ENCODE measurements at places on chromosomes 5 and 9.

DNA sequence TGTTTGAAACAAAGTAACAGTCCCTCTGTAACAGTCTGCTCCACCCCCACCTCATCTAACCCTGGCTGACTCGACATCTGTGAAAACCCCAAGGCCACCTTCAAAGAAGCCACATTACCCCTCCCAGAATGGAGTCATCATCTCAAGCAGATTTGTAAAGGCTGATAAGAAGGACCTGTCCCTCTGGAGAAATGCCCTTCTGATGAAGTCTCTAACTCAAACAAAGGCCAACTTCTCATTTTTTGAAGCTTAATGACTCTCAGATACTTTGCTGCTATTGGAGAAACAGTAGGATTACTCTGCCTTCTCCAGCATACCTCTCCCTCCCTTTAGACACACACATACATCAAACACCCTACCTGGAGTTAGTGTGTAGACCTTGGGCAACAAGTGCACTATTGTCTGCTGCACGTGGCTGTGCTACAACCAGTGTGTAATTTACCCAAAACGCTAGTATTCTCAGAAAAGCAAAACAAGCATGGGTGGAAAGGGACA is 5.3 kb upstream of the SUSD1 start:
- no peak for DNase-seq

- no peak for DNase-seq
Observed at GRCh38 chr5:173591056-173591514, 25.4 kb downstream of the BOD1 start.

DNA sequence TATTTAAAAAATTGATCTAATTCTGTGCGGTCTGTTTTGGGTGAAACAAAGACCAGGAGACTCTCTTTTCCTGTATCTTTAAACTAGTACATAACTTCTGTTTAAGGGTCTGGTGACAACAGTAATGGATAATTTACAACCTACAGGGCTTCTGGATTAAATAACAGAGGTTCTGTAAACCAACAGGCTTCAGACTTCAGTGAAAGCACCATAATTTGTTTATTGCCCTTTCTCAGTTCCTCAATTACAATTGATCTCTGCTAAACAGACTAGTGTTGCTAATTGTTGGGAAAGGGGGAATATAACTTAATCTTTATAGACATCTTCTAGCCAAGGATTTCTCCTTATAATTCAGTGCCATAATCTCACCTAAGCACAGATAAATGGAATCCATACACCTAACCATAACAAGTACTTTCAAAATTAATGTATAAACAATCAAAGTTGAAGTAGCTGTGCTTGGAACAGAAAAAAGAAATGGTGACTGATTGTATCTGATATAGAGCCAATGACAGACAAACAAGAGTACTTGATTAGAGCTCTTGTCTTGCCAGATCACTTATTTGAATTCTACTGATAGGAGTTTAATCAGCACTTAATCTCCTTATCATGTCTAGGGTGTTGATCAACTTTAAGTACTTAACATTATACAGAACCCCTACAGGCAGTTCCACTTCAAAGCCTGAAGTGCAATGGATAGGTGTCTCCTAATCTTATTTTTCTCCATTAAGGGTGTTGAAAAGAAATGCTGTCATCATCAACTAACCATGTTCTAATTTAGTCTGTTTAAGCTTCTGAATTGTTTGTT is 536.0 kb downstream of the NR2F1-AS1 start:
- no peak for DNase-seq

DNA sequence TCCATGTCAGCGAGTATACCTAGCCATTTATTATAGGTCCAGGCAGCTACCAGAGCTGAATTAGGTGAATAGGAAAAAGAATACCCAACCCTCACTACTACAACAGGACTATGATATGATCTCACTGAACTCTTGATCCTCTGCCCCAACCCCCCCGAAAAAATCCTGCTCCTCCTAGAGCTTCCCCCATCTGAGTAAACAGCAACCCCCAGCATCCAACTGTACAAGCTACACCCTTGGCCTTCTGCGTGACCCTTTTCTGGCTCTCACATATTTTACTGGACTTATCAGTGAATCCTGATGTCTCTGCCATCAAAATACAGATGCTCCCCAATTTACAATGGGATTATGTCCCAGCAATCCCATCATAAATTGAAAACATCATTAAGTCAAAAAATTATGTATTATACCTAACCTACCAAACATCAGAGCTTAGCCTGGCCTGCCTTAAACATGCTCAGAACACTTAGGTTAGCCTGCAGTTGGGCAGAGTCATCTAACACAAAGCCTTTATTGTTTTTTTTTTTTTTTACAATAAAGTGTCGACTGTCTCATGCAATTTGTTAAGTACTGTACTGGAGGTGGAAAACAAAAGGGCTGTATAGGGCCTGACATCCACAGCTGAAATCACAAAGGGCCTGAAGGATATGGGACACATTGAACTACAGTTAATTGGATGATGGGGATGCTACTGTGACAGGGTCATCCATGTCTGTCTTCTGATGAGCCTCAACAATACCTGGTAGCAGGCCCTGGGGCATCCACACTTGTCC is 128.9 kb upstream of the ERCC6L2 start:
- no peak for DNase-seq

DNA sequence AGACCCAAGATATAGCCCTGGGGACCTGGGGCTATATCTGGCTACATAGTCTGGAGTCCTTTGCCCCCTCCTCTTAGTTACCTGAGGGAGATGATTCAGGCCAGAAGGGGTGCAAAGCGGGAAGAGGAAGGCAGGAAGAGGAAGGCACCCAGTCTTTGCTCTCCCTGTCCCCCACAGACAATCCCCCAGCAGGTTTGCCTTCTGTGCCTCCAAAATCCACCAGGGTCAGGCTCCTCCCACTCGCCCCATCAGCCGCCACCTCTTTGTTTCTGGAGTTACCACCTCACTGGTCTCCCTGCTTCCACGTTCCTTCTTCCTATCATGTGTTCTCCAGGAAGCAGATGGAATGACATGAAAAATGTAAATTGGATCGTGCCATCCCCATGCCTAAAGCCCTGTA is 31.2 kb upstream of the FABP6 start:
- DNase-seq = no peak

GRCh38 chr5:93039888-93040287 is 541.1 kb downstream of the NR2F1-AS1 start:
- no peak for DNase-seq
